NCI-H748 treated with DMSO at 0.1 percent for 48 hours (cell line): ENCODE measurements at places on chromosomes 11 and 22.

- peak; percentile 30 for DNase-seq
These were observed 7.1 kb downstream of the PRPF19 start for GRCh38 chr11:60899046-60899936.

DNA sequence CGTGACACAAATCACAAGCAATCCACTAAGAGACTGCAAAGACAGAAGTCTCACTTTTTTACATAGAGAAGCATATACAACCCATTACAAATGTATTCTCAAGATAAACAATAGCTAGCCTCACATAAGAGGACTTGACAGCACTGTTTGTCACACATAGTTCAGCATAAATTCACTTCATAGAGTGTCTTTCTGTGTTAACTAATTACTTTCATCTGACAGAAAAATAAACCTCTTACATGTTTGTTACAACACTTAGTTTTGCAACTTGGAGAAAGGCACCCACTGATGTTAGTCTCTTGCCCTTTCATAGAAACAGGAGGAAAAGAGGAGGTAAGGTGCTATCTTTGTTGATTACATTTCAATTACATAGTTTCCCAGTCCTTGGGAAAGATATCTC, 2221.9 kb upstream of the RAG2 start:
- DNase-seq, result no peak

GRCh38 chr22:22979121-22979724, 91.1 kb upstream of the GNAZ start:
- DNase-seq, result no peak

DNA sequence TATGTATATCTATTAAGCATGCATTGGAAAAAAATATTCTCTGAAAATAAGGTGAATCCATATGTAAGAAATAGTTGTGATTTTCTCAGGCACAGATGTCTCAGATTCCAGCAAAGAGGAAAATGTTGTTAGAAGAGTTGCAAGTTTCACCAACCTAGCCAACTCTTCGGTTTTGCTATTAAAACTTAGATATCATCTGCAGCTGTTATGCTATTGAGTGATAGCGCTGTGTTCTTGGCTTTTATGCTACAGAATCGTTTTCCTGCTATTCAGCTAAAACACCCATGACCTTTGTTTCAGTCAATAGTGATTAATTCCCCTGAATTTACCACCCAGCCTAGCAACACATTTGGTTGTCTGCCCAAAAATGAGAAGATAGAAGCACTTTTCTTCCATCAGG, 795.6 kb upstream of the ANO3 start:
- DNase-seq, result no peak
